ENCODE measurements at places on chromosomes 16 and 17.

DNA sequence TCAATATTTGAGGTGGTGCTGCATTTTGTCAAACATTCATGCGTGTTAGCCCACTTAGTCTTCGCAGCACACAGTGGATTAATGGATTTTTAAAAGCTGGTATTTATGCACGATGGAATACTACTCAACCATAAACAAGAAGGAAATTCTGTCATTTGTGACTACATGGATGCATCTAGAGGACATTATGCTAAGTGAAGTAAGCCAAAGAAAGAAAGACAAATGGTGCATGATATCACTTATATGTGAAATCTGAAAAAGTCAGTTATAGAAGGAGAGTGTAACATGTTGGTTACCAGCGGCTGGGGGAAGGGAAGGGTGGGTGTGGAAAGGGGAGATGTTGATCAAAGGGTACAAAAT, 23.0 kb downstream of the HMOX2 start:
- DNase-seq = no peak

GRCh38 chr16:1707193-1707790, 1.3 kb downstream of the MAPK8IP3 start:
- DNase-seq = no peak

GRCh38 chr16:22322741-22323140, 25.5 kb downstream of the POLR3E start:
- DNase-seq = no peak

GRCh38 chr17:30173649-30174048, 57.0 kb downstream of the NSRP1 start:
- no peak for DNase-seq

DNA sequence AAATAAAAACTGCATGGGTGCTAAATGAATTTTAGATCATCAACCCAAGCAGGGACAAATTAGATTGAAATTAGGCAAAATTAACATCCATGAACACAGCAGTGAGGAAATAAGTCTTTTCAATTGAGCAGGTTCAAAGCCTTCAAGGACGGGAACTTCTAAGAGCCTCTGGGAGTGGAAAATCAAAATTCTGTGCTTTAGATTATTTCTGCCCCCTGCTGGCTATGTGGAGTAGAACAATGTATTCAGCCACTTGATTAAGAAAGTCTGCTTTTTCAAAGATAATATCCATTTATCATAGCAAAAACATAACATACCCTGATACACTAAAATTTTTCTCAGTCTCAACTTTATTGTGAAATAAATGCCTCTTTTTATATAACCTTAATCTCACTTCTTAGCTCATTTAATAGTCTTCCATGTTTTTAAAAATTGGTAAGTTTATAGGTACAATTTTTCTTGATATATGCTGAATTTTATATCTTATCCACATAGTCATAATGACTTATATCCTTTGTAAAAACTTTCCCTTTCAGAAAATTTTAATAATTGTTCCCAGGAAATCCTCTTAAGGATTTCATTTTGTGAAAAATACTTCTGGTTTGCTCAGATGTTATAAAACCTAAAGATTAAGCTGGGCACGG, 28.1 kb upstream of the NOL11 start:
- peak; percentile 17 for DNase-seq

- DNase-seq = no peak
Measured at GRCh38 chr17:63317166-63317840, 128.8 kb downstream of the CYB561 start.

DNA sequence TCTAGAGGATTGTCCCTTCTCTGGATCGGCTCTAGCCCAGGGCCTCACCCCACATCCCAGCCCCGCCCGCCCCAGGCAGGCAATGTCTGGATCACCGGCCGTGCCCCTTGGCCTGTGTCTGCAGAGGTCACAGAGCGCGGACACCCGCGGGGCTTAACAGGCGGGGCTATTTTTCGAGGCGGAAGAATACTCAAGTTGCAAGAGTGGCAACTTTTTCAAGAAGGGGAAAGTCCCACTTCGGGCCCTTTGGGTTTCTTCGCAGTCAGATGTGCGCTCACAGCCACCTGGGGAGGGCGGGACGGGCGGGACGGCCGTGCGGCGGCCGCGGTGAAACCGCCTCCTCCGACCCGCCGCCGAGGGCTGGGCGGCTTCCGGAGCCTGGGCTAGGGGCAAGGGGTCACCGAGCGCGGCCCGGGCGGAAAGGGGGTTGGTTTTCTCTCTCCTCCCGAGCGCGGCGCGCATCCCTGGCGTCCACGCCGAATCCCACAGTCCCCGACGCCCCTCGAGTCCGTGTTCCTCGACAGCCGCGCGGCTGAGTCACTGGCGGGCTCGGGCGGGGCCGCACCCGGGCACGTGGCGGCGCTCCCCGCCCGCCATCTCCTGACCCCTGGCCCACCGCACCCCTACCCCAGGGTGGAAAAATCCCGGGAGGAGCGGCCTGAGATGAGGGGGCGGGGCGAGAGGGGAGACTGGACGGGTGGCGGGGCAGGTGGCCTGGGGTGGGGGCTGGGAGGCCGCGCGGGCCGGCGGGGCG, 1.2 kb upstream of the PFN1 start:
- DNase-seq = no peak

DNA sequence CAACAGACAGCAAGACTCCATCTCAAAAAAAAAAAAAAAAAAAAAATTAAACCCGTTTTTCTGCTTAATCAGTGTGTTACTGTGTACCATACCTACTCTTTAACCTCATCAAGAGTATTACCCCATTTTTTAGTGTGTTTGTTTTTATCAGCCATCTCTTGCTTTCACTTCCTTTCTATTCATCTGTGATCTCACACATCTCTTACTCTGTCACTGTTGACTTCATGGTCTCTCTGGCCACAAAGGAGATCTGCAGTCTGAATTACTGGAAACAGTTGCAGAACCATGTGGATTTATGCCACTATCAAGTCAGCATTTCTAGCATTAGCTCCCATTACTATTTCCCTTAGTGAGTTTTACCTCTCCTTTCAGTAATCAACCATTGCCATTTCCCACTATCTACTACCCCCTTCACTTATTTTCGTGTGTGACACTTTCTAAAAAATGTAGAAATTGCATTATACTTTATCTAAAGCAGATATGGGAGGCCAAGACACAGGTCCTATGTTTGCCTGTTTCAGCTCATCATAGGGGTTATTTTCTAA, 20.1 kb downstream of the NDEL1 start:
- DNase-seq = no peak

GRCh38 chr16:5430598-5430997, 333.0 kb upstream of the EEF2KMT start:
- DNase-seq = no peak

DNA sequence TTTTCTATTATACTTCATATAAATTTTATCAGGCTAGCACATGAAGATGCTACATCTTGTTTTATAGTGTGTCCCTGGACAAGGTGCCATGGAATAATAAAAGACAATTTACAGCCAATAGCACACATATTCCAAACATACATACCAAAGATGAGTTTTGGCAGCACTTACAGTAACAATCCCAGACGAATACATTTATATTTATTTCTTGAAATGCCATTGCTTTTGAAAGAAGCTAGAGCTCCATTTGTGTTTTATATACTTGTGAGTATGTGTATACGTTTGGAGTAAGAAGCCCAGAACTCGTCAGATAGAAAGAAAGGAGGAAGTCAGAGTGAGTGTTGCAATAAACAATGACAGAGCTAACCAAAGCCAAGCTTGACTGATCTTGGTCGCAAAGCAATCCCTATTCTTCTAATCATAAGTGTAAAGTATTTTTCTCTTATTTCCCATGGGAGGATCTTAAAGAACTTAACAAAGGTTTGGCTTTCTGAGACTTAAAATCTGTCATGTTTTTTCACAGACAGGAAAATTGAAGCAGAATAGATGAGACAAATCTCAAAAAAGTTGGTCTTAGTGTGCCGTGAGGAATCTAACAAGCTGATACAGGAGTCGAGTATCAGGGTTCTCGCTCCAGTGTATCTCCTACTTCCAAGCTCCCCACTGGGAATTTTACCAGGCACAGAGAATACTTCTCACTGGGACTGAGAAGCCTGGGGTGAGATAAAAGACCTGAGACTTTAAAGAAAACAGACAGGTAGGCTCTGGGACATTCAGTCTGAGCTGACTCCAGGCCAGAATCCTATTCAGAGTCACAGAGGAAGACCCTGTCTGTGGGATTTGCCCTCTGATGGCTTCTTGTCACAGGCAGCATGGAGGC, 175.4 kb downstream of the AATF start:
- DNase-seq = no peak

DNA sequence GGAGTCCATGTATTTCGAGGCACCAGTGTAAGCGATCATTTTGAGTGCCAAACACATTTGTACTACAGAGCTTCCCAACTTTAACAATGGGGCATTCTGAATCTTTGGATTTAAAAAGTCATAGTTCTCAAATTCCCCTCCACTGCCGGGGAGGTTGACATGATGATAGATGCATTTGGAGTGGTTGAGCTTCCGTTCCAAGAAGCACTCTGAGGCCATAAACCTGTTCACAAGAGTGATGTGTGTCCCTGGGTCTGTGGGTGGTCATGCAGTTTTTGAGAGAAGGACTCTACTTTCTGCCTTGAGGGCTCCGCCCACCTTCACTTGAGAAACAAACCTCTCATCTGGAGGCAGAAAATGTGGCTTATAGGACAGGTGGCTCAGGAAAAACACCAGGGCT, 43.7 kb downstream of the IRX5 start:
- no peak for DNase-seq

DNA sequence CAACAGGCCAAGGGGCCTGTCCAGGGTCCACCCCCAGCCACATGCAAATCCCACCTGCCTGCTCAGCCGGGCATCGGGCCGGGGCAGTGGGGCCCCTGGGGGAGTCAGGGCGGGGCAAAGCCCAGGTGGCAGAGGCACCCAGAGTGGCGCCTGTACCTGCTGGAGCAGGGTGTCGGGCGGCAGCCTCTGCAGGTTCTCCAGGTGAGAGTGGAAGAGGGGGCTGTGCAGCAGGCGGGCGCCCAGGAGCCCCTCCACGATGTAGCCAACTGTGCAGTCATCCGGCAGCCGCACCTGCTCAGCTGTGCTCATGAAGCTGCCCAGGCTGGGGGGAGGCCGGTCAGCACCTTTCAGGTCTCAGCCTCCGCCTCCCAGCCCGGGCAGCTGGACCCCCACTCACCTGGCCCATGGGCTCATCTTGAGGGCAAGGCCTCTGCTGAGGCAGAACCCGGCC, 2.1 kb downstream of the RFNG start:
- no peak for DNase-seq

- peak; percentile 10 for DNase-seq
Measured at GRCh38 chr17:16255481-16255921, 38.5 kb downstream of the PIGL start.

DNA sequence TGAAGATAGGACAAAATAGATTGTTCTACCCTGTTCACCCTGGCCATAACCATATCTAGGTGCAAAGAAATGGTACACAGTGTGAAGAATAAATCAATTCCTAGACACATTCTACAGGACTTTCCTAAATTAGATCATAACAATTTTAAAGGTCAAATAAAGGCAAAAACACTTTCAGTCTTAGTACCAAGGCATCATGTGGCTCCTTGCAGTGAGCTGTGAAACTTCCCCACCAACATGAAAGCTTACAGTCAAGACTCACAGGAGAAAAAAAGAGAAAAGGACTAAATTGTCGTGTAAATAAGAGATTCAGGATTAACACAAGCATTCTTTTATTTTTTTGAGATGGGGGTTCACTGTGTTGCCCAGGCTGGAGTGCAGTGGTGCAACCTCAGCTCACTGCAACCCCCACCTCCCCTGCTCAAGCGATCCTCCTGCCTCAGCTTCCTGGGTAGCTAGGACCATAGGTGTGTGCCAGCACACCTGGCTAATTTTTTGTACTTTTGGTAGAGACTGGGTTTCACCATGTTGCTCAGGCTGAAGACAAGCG, 14.2 kb downstream of the NSMCE1 start:
- no peak for DNase-seq

DNA sequence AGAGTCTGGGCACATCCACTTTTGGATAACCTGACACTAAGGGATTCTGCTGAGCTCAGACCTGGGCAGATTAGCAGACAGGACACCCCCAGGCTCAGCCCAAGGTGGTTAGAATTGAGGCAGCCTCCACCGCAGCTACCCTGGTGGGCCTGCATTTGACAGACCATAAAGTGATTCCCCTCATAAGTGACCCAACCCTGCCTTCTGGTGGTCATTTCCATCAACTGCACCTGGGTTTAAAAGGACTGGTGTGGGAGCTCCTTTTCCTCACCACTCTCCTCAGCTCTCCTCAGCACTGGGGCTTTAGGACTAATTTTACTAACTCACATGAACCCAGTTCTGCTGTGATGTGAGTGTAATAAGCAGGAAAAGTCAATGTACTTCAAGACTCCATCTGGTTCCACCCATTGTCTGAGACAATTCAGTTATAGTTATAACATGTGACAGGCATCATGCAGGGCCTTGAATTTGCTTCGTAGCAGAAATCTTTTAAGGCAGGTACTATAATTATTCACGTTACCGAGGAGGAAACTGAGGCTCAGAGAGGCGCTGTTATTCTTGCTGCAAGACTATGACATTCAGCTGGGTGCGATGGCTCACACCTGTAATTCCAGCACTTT, 42.5 kb downstream of the MYH3 start:
- DNase-seq = peak; percentile 27

DNA sequence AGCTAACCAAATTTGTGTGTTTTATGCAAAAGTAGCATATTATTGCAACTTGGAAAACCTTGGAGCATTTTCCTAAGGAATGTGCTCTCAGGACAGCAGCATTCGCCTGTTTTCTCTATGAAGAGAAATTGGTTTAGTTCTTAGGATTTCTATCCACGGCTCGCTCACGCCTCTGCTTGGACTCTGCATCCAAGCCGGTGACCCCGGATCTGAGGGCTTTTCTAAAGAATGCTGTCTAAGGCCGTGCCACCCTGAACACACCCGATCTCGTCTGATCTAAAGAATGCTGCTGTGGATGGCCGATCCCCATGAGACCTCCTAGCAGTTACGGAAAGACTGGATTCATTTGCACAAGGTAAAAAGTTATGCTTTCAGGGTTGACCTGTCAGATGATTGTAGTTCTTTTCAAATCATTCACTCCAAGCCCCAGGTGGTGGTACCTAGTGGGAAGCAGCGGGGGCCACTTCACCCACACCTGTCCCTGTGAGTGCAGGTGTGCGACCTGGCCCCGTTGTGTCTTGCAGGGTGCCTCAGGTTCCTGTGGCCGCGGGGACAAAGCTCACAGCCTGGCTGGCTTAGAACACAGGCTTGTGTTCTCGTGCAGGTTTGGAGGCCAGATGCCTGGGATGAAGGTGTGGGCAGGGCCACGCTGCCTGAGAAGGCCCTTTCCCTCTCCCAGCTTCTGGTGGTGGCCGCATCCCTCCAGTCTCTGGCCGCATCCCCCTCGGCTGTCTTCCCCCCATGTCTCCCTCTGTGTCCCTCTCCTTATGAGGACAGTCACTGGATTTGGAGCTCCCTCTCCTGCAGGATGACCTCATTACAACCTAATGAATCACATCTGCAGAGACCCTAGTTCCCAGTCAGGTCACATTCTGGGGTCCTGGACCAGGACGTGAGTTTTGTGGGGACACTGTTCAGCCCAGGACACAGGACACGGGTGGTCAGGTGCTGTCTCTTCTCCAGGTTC, 71.1 kb downstream of the BANP start:
- DNase-seq = no peak

GRCh38 chr16:82657239-82657638, 30.5 kb downstream of the CDH13 start:
- peak; percentile 72 for DNase-seq

Data from AG09309 (cell line).